Right hindlimb (tissue), 1 donor: ENCODE measurements at places on chromosomes 7 and 10.

DNA sequence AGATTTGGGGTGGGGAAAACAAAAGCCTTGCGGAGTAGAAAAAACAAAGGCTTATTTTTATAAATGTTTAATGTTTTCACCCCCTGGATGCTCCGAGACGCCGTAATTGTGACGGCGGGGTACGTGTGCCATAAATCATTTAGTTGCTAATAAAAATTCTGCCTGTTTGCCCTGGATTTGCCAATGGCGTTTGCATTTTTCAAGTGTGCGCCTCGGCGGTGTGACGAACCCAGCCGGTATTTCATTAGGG is 2.5 kb upstream of the TNRC18 start:
- DNase-seq = no peak

DNA sequence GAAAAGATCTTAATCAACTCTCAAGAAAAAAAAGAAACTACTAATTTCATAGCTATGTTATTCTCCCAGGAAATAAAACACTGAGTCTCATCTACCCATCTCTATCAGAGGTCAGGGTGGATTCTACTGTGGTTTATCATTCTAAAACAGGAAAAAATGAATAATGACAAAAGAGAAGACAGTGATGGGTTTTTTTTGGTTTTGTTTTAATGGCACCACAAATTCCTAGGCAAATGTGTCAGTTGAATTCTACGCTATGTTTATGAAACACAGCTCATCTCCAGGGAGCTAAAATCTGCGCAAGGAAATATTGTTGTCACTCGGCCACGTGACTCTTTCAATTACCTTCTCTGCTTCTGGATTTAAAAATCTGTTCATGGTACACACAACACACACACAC is 393.4 kb upstream of the SORCS1 start:
- DNase-seq = no peak

DNA sequence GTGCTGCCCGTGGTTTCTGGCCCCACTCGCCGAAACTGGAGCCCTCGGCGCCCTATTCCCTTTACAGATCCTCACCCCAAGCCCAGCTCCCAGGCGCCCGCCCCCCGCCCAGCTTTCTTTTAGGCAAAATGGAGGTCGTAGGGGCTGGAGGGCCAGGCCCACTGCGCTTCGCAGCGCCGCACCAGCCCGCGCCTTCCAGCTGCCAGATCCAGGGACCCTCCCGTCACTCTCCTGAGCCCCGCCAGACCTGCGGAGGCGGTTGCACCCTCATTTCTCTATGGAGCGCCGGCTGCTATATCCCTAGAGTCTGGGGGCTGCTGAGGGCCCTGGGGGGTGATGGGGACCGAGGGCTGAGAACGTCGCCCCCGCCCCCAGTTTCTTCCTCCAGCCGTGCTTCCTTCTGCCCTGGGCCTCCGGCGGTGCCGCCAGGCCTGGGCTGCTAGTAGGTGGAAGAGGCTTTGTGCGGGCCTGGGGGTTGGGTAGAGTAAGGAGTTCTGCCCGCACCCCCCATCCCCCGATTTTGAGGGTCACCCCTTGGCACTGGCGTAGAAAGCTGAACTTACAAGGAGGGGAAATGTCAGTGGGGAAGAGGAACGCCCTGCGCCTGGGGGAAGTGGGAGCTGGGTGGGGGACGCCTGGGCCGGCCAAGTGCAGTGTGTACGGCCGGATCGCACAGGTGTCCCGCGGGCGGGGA is 1.0 kb downstream of the GNB2 start:
- peak; percentile 53 for DNase-seq

DNA sequence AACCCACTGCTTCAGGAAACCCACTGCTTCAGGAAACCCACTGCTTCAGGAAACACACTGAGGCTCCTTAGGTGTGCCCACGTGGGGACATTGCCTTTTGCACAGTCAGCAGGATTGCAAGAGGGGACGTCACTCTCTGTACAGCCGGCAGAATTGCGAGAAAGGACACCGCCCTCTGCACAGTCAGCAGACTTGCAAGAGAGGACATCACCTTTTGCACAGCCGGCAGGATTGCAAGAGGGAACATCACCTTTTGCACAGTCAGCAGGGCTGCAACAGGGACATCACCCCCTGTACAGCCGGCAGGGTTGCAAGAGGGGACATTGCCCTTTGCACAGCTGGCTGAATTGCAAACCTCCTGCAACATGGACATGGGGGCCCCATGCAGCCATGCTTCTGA is 407.6 kb downstream of the GLRX3 start:
- DNase-seq = no peak

- DNase-seq = no peak
Measured at GRCh38 chr7:29508608-29509007, 55.0 kb upstream of the PRR15 start.

DNA sequence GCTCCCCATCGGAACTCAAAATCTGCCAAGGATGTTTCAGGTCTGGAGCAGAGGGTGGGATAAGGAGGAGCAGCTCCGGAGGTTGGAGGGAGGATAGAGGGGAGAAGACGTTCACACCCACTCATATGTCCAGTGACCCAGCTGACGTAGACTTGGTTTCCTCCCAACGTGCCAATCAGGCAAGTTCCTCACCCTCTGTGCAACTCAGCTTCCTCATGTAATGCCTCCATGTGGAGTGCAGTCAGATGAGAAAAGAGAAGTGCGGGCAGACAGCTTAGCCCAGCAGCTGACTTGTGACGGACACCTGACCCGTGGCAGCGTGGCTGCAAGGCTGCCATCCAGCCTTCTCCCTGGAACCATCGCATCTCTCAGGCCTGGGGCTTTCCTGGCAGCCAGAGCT is 86.8 kb downstream of the NPTX2 start:
- DNase-seq = no peak

- no peak for DNase-seq
Measured at GRCh38 chr10:132145521-132146185, 41.1 kb upstream of the DPYSL4 start.

- peak; percentile 81 for DNase-seq
Measured at GRCh38 chr7:120988591-120989256, at the start of gene CPED1. TSS of gene CPED1 (plus strand) at chr7:120988711. CDS start at chr7:120989622, 911 bp downstream.

DNA sequence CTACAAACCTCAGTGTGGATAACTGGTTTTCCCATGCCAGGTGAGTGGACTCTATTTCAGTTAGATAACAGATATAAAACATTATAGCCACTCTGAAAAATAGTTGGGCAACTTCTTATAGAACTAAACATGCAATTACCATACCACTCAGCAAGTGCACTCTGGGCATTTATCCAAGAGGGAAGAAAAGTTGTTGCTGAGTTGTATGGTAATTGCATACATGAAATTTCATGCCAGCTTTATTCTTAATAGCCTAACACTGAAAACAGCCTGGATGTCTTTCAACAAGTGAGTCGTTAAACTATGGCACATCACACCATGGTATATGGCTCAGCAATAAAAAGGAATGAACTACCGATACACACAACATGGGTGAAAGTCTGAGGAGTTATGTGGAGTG is 10.6 kb upstream of the UPP1 start:
- no peak for DNase-seq

- DNase-seq = no peak
Measured at GRCh38 chr7:135713836-135714470, 14.0 kb downstream of the SLC13A4 start.

GRCh38 chr10:109348324-109348723 is 575.0 kb downstream of the XPNPEP1 start:
- no peak for DNase-seq

DNA sequence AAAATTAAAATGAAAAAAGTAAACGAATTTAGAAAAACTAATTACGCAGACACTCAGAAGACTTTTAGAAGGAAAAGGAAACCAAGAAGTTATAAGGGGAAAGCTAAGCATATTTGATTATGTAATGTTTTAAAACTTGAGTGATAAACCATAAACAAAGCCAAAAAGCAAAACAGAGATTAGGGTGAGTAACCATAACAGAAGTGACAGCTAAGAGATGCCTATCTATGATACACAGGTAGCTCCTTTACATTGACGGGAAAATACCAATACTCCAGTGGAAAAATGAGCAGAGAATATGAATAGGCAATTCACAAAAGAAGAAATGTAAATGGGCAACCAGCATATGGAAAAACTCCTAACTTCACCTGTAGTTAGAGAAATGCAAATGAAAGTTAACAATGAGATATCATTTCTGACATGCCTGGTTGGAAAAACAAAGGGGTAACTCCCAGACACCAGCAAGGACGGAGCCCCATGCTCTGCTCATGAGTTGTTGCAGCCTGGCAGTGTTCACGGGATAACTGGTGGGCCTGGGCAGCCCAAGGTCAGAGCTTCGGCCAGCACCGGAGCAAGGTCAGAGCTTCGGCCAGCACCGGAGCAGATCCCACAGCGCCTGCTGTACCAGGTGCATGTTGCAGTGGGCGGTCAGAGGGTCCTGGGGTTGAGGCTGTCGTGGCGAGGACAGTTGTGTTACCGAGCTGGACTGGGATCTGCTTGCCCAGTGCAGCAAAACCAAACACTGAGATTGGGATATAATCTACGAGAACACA is 58.9 kb downstream of the ALOX5 start:
- DNase-seq = no peak

GRCh38 chr10:42877496-42878030 is 95.0 kb downstream of the BMS1 start:
- DNase-seq = no peak

GRCh38 chr10:128210215-128211063 is 84.2 kb upstream of the MKI67 start:
- DNase-seq = peak; percentile 74

GRCh38 chr10:131571346-131571745 is 259.8 kb upstream of the TCERG1L start:
- DNase-seq = no peak

DNA sequence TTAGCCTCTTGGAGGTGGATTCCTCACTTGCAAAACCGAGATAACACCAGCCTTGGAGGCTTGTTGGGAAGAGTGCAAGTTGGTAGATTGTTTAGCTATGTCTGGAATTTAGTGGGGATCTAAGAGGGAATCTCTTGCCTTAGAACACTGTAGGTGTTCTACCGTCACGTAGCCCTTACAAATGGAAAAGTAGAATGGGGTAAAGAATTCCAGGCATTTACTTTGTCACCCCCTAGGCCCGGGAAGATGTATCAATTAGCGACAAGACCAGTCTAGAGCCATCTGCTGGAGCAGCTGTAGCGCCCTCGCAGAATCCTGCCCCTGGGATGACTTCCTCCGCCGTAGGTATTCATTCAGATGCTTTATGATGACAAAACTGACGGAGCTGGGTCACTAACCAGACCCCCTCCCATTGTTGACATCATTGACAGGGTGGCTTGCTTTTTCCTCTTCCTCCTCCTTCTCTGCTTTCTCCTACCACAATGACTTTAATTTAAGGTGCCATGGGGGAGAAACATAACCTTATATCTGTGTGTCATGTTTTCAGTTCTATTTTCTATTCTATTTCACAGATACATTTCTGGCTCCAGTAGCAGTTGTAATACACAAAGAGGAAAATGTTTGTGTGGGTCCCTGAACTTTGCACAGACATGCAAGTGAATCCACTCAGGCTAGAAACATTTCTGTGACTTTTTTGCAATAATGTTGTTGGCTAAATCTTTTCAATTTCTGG is 262.6 kb upstream of the LYZL1 start:
- no peak for DNase-seq

DNA sequence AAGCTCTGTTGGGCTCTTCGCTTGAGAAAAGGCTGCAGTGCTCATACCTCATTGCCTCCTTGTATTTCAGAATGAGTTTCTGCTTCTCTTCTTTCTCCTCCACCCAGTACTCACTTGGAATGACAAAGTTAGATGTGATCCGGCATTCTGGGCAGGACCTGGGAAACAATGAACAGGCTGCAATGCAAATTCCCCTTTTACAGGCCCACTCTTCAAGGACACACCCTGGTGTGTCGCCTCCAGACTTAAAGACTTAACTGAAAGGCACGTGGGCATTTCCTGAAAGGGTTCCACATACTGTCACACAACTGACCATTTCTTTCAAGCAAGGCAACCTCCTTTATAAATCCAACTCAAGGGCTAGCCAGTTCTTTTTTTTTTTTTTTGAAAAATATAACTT is 23.6 kb downstream of the MKRN1 start:
- DNase-seq = no peak

DNA sequence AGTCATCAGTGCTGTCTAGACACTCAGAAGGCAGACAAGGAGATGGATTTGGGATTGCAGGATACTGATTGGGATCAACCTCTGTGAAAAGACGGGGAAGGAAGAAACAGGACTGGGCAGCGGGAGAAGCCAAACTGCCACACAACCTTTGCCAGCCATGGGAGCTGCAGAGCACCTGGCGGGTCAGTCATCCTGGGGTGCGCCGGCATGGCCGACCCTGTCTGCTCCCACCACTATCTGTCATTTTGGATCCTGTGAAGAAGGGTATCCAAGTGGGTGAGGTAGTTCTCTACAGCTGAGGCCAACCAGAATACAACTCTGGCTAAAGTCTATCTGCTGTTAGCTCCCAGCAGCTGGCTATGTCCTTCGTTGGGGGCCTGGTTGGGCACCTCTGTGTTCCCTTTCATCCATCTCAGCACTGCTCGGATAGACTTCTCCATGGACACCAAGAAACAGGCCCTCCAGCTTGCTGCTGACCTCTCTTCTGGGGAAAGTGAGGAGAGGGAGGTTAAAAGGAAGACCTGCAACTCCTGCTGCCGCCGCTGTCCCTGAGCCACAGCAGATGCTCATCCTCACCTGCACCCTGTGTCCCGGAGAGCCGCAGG is 11.7 kb upstream of the RBM17 start:
- no peak for DNase-seq

DNA sequence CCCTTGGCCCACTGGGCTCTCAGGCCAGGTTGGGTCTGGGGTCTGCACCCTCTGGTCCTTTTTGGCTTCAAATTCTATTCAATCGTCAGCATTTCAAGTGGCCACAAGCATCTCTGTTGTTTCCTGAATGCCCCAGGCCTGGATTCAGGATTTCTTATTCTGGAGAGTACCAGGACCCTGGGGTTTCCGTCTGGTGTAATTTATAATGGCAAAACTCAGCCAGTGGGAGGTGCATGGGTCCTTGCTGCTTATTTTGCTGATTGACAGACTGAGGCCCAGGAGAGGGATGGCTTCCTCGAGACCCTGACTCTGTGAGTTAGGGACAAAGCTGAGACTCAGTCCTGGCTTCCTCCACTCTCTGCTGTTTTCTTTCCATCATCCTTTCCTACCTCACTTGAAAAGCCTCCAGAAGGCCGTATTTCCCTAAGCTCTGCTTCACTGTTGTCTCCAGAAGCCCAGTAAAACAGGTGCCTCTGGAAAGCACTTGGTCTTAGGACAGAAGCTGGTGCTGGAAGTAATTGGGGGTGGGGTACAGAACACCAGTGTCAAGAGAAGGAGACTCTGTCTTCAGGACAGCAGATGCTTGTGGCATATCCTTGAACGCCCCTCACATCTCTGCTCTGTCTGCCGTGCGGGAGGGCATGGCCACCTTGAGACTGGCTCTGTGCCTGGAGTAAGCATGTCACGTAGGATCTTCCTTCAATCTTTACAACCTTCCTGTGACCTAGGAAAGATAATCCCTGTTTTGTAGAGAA is 39.4 kb upstream of the SH2D4B start:
- no peak for DNase-seq

DNA sequence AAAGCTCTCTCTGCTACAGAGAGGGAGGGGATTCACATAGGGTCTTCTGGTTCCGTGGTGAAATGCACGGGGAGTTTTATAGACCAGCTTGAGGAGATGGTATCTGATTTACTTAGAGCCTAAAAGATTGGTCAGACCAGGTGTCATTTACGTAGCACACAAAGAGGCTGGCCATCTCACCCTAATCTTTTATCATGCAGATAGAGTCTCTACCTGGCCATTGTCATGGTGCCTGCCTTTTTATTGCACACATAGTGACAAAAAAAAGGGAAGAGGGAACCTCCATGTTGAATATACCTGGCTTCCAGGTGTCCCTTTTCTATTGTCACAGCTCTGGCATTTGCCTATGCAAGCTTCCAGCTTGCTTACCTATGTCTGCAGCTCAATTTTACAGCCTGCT is 1456.1 kb downstream of the GATA3 start:
- no peak for DNase-seq
